Astrocyte (in vitro differentiated cells and primary cell): ENCODE measurements at places on chromosomes 2 and 18. TPM values are rescaled to one million over a fixed set of nuclear protein-coding genes. Genes with fewer than 3 reads are reported as not detected.

Gene LRRC30
- total RNA-seq: not detected in 2 replicates

Gene UPP2
- total RNA-seq: not detected in 2 replicates

Gene OR6B2
- not detected in 2 replicates for total RNA-seq

Gene VIT
- total RNA-seq: not detected in 2 replicates
